Right ventricle myocardium superior (tissue), 1 donor: ENCODE measurements at places on chromosomes 4 and X. TPM values are rescaled to one million over a fixed set of nuclear protein-coding genes. Genes with fewer than 3 reads are reported as not detected.

CT45A1 gene
- total RNA-seq, result not detected

CT45A6 gene
- total RNA-seq, result not detected

SCD5 gene
- total RNA-seq, result 4.9 TPM

AREG gene
- total RNA-seq, result 0.75 TPM

MAGEA1 gene
- total RNA-seq, result not detected

HPSE gene
- total RNA-seq, result 1.5 TPM

OGT gene
- 72.7 TPM for total RNA-seq

IKBKG gene
- total RNA-seq, result 15.6 TPM

KIAA1210 gene
- not detected for total RNA-seq

ZNF518B gene
- 20.2 TPM for total RNA-seq

PSAPL1 gene
- total RNA-seq, result not detected

CXCL11 gene
- not detected for total RNA-seq

CLGN gene
- 77.8 TPM for total RNA-seq

UCP1 gene
- not detected for total RNA-seq

CYP4V2 gene
- total RNA-seq, result 25.3 TPM

OTC gene
- not detected for total RNA-seq

ARMCX6 gene
- 22.3 TPM for total RNA-seq

EFNB1 gene
- total RNA-seq, result 15.1 TPM

PAGE1 gene
- not detected for total RNA-seq

GLUD2 gene
- total RNA-seq, result 1.4 TPM

KLHL34 gene
- total RNA-seq, result 4.2 TPM
